NCI-H460 (cell line): ENCODE measurements at places on chromosomes 2 and 18. TPM values are rescaled to one million over a fixed set of nuclear protein-coding genes. Genes with fewer than 3 reads are reported as not detected.

Gene RAD51AP2
- not detected in 2 replicates for total RNA-seq

Gene ALLC
- total RNA-seq = not detected in 2 replicates

Gene CDC42EP3
- 13.7 and 17.8 TPM in 2 replicates for total RNA-seq

Gene EVA1A
- not detected in 2 replicates for total RNA-seq
